ENCODE measurements at places on chromosomes 2 and 18.
A peak's percentile ranks its signal among the peaks of the same experiment; 100 is the strongest.

DNA sequence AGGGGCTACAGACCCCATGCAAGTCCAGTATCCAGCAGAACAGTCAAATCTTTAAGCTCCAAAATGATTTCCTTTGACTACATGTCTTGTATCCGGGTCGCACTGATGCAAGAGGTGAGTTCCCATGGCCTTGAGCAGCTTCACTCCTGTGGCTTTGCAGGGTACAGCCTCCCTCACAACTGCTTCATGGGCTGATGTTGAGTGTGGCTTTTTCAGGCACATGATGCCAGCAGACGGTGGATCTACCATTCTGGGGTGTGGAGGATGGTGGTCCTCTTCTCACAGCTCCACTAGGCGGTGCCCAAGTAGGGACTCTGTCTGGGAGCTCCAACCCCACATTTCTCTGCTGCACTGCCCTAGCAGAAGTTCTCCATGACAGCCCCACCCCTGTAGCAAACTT, 208.4 kb downstream of the INSIG2 start:
- DNase-seq, result no peak

- no peak for DNase-seq
These were observed 109.9 kb downstream of the GAREM1 start for GRCh38 chr18:32360682-32361345.

DNA sequence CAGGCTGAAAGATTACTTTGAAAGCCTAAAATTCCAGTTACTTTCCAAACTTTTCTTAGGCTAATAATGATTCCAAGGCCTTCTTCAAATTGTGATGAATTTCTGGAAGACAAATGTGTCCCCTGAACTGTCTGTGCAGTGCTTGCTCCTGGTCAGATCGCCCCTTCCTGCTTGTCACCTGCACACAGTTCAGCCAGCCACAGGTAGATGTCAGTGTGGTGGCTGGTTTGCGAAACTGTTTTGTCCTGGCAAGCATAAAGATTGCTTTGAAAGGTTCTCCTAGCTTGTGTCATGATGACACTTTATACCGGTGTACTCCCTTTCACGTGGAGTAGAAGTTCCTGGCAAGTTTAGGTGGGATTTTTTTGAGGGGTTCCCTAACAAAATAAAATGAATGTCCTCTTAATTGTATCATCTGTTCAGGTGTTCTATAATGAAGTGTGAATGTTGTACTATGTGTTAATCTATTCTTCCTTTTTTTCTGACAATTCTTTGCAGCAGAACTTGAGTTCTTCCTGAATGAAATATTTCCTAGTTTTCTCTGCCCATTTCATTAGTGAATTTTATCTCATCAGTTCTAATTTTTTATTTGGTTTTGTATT, 298.8 kb downstream of the ZNF407 start:
- DNase-seq, result peak; percentile 1

- no peak for DNase-seq
These were observed 32.6 kb downstream of the MARCHF4 start for GRCh38 chr2:216339456-216340279.

GRCh38 chr18:25164211-25164847, 187.6 kb downstream of the ZNF521 start:
- no peak for DNase-seq

GRCh38 chr18:46716827-46717226, 40.0 kb downstream of the ST8SIA5 start:
- no peak for DNase-seq

GRCh38 chr2:63029058-63029457, 21.6 kb upstream of the OTX1 start:
- DNase-seq, result no peak

DNA sequence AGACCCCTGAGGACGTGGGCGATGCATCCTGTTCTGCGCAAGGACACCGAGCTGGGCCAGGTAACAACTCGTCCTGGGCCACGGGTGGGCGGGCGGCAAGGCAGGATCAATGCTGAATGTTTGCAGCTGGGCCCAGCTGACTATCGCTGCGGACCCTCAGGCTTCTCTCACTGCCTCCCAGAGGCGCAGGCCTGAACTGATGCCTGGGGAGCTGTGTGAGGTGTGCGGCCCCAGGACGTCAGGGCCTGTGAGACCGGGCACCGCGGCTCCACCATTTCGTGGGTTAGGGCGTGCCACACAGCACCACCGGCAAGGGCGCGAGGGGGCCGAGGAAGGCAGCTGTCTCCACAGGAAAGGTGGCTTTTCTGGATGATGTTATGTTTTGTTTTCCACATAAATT, 307.4 kb downstream of the NDUFA10 start:
- no peak for DNase-seq

- DNase-seq, result no peak
These were observed 271.8 kb upstream of the TFPI start for GRCh38 chr2:187826023-187826422.

DNA sequence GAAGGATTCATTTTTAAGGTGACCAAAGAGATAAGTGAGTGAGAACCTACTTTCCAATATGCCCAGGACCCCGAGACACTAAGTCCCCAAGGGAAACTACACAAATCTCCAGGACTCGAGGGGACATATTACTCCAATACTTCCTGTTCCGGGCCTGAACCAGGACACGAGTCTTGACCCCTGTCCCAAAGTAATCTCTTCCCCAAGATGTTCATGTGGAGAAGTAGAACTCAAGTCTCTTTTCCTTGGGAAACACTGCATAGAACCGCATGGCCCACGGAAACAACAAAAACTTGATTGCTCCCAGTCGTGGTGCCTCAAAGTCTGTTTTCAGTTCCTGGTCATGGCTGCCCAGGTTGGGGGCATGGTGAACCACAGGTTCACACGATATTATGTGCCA, 87.2 kb upstream of the ZEB2 start:
- no peak for DNase-seq

DNA sequence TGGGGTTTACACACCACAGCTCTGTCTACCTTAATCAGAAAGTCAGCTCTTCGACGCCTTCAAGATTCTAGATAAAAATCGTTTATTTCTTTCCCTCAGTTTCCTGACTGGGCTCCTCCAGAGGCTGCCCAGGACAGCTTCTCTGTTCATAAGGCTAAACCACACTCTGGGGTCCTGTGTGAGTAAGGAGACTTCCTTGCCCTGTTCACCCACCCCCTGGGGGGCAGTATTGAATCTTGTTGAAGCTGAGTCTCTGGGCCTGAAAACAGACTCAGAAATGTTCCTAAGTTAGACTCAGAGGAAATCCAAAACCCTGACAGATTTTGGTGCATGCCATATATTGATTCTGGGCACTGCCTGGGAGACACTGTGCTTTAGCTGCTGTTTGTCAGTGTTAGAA, 43.0 kb downstream of the G6PC2 start:
- DNase-seq, result no peak

DNA sequence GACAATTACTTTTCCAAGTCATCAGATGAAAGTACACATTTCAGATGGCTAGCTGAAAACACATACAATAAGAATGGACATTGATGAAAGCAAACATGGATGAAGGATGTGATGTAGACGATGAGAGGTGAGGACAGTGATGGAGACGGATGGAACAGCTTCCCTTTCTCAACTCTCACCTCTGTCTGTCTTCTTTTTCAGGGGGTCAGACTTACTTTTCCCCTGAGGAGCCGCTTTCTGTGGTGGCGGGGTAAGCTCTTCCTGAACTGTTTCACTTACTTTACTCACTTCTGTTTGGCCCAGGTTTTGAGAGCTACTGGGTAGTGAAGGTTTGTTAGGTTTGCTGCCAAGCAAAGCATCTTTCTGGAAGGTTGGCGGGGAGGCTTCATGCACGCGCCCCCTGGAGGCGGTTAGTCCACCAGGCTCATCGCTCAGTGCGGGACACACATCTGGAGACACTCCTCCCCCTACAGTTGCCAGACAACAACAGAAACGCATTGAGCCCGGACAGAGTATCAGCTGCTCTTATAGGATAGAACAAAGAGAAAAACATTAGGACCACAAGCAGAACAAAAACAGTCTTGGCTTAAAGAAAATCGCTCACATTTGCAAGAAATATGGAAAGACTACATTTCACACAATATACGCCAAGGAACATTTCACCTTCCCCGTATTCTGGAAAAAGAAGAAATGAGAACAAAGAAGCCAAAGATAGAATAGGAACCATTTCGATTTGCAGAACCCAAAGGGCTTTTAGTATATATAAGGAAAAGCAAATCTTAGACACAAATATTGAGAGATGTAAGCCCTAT, 90.5 kb downstream of the MYOM1 start:
- peak; percentile 59 for DNase-seq

GRCh38 chr2:180495606-180496005, 484.8 kb upstream of the UBE2E3 start:
- DNase-seq, result no peak

- DNase-seq, result no peak
These were observed 113.9 kb downstream of the HNMT start for GRCh38 chr2:138078153-138078552.

DNA sequence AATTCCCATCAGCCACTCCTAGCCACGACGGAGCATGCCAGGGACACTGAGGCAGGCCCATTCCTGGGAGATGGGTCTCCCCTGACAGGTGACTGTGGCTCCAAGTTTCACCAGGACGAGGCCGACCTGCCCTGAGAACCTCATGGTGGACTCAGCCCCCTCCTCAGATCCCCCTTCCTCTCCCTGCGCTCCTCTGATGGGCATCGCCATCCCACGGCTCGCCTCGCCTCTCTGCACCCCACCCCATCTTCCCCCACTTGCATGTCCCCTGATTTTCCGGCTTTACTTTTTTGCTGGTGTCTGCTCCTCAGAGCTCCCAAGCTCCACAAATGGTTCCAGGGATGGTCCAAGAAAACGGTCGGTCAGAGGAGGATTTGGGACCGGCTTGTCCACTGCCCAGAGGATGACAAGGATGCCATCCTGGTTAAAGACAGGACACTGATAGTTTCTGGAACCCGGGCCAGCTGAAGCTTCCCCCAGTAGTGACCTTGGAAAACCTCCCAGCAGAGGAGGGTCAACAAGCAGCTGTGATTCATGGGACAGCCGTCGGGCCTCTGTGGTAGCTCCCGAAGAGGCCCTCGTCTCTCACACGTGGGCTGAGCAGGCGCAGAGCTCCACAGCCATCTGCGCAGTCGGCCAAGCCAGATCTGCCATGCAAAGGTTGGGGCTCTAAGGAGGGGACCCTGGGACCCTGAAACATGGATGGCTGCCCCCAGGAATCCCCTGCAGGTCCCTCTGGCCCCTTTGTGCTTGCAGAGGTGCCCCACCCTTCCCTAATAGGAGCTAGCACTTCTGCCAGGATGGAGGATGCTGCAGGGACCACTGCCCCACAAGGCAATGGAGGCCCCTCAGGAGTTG, 87.8 kb upstream of the SLC66A3 start:
- DNase-seq, result no peak

GRCh38 chr2:29267720-29268119, 152.5 kb downstream of the CLIP4 start:
- no peak for DNase-seq

GRCh38 chr2:13106302-13106701, 389.6 kb downstream of the TRIB2 start:
- no peak for DNase-seq

GRCh38 chr2:105038383-105039061, 653 bp downstream of the MRPS9 start:
- DNase-seq, result no peak

GRCh38 chr18:32174719-32175118, 15.1 kb upstream of the MEP1B start:
- no peak for DNase-seq

- no peak for DNase-seq
These were observed 17.4 kb upstream of the NEMP2 start for GRCh38 chr2:190551928-190552327.

GRCh38 chr2:209640358-209640757, 131.3 kb upstream of the UNC80 start:
- DNase-seq, result no peak

- no peak for DNase-seq
These were observed 6.6 kb downstream of the FZD7 start for GRCh38 chr2:202040079-202040844.

DNA sequence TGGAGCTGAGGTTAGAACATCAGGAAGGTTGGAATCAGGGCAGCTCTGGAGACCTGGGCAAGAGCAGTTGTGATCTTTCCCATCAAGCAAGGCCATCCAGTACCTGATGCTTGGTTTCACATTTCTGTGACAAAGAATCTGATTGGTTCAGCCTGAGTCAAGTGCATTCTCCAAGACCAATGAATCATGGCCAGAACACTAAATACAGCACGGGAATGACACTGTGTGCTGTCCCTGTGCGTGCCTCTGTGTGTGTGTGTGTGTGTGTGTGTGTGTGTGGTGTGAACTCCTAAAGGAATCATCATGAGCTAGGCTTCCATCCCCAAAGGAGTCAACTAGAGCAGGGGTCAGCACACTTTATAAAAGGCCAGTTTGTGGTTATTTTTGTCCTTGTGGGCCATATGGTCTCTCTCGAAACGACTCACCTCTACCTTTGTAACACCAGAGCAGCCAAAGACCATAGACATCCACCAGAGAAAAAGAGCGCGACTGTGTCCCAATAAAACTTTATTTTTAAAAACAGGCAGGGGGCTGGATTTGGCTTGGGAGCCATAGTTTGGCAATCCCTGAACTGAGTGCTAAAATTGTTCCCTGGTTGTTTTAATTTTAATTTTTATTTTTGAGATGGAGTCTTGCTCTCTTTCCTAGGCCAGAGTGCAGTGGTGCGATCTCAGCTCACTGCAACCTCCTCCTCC, 99.7 kb downstream of the INHBB start:
- no peak for DNase-seq

DNA sequence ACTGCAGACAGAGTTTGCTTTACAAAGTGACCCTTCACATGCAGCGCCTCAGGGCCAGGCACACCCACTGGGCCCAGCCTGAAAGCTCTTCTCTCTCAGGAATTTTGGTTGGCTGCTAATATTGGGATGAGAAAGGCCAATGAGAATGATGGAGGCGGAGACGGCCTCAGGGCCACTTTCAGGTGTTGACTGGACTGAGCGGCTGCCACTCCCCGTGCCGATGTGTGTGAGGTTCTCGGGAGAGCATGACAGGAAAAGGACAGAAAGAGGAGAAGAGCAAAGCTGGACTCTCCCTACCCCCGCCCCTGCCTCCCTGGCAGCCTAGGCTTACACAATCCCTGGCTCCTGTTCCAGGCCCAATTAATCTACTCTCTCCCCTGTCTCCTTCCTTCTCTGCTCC, 155.7 kb downstream of the CELF4 start:
- no peak for DNase-seq

- no peak for DNase-seq
These were observed 1.0 kb downstream of the SPHKAP start for GRCh38 chr2:228180181-228181097.

DNA sequence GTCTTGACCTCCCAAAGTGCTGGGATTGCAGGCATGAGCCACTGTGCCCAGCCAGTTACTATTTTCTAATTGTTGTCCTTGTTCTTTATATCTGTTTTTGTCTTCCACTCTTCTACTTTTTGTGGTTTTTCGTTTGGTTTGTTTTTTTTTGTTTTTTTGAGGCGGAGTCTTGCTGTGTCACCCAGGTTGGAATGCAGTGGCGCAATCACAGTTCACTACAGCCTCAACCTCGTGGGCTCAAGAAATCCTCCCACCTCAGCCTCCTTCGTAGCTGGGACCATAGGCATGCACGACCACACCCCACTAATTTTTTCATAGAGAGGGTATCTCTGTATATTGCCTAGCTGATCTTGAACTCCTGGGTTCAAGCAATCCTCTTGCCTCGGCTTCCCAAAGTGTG, 100.7 kb downstream of the EHBP1 start:
- no peak for DNase-seq

GRCh38 chr2:120318626-120319025, 27.3 kb upstream of the INHBB start:
- DNase-seq, result no peak

GRCh38 chr18:48977914-48978313, 27.1 kb upstream of the SMAD7 start:
- no peak for DNase-seq
